ENCODE measurements at places on chromosomes 3 and 15.

- DNase-seq = peak; percentile 62
Measured at GRCh38 chr3:158718490-158719170, 13.6 kb downstream of the RARRES1 start.

DNA sequence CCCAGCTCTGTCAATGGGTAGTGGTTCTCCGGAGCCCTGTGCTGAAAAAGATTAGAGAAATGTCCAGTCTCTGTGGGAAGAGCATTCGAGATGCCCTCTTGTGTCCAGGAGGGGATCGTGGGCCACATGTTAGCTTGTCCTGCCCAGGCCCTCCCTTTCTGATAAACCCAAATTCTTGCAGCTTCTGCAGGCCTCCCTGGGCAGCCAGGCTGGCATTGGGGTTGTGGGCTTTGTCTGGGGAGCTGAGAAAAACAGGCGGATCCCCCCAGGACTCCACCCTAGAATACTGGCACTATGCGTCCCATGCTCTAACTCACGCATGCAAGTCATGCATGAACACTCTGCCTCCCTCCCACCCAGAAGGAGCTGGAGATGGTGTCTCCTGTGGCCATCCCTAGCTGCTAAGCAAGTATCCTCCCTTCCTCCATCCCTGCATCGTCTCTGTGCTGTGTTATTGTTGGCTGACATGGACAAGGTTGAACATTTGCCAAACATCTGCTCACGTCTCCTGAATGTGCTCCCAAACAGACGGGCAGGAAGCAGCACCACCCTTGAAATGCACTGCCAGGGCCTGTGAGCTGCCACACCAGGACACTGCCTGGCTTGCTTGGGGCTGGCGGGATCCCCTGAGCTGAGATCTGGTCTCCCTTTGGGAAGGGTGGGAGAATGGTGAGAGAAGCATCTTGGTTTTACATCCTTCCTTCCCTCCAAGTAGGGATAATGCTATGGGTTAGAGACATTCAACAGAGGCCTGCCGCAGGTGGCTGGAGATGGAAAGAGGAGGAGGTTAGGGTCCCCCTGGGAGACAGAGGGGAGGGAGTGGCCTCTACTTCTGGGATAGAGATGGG lies 26.5 kb downstream of the CFAP161 start:
- DNase-seq = peak; percentile 90

- no peak for DNase-seq
Measured at GRCh38 chr3:32951410-32951811, at the start of gene CCR4. TSS of gene CCR4 (plus strand) at chr3:32951644. CDS start at chr3:32953423, 1,779 bp downstream.

DNA sequence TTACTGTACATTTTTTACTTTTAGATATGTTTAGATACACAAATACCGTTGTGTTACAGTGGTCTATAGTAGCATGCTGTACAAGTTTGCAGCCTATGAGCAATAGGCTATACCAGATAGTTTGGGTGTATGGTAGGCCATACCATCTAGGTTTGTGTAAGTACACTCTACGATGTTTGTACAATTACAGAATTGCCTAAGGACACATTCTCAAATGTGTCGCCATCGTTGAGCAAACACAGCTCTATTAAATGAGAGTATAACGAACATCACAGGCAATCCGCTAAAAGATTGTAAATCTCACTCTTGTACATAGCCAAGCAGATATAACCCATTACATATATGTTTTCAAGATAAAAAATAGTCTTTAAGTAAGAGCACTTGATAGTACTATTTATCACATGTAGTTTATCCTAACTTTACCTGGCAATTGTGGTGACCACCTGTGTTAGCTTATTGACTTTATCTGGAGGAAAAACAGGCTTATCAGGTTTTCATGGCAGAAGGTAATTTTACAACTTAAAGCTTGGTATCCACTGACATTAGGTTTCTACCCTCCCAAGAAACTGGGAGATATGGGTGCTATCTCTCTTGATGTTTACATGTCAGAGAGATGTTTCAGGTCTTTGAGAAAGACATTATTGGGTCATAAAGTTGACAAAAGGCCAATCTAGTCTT lies 898.7 kb downstream of the NSUN3 start:
- DNase-seq = no peak

- no peak for DNase-seq
Measured at GRCh38 chr15:64134345-64134829, 17.1 kb upstream of the SNX22 start.

DNA sequence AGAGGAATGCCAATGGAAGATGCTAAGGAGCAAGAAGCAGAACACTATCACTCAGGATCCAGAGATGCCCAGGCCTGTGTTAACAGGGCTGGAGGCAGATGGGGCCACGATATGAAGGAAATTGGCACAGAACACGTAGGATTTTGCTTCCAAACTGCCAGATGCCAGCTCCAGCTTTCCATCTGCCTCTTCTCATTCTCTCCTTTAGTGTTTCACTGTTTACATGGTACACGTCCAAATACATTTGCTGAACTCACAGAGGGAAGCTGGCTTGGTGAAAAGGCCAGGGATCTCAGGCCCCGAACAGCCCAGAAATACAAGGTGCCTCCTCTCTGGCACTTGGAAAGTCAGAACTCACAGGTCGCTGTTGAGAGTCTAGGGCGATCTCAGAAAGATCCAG lies 187.0 kb downstream of the NTRK3 start:
- DNase-seq = no peak

DNA sequence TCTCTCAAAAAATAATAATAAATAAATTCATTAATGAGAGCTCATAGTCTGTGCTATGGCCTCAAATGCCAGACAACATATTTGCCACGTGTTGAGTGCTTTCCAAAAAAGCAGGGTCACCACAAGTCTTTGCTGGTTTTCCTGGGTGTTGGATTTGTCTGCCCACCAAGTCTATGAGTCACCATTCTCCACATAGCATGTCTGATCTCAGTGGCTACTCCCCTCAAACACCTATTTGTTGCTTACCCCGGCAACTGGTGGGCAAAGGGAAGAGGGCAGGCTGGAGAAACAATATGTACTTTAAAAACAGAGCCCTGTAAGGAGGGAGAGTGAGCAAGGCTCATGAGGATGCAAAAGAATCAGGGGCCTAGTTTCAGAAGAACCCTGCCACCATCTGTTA lies 120.0 kb upstream of the ARRDC4 start:
- no peak for DNase-seq

DNA sequence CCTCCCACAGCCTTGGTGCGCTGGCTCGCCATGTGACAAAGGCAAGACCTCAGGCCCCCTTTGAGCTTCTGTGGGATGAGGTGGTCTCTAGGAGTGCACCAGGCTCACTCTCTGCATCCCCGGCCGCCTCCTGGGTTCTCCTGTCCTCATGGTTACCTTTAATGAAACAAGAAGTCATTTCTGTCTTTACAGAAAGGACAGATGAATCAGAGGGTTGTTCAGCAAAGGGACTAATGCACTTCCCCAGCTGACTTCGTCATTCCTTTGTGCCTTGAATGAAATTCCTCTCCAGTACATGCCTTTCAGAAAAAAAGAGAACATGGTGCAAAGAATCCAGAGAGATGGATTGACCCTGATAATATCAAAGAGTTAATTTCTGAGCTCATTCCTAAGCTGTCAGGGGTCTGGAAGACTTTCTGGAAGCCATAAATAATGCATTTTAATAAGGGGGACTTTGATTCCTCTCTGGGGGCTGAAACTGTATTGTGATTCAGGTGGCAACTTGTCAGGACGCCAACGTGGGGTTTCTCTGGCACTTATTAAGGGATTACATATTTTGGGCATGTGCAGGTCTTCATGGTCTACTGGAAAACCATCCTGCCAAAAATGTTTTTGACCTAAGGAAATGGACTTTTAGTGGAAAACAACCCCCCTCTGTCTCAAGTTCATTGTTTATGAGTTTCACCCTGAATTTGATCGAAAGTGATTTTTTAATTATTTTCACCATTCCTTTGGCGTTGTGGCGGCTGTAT lies 122.7 kb downstream of the FBLN2 start:
- DNase-seq = no peak

DNA sequence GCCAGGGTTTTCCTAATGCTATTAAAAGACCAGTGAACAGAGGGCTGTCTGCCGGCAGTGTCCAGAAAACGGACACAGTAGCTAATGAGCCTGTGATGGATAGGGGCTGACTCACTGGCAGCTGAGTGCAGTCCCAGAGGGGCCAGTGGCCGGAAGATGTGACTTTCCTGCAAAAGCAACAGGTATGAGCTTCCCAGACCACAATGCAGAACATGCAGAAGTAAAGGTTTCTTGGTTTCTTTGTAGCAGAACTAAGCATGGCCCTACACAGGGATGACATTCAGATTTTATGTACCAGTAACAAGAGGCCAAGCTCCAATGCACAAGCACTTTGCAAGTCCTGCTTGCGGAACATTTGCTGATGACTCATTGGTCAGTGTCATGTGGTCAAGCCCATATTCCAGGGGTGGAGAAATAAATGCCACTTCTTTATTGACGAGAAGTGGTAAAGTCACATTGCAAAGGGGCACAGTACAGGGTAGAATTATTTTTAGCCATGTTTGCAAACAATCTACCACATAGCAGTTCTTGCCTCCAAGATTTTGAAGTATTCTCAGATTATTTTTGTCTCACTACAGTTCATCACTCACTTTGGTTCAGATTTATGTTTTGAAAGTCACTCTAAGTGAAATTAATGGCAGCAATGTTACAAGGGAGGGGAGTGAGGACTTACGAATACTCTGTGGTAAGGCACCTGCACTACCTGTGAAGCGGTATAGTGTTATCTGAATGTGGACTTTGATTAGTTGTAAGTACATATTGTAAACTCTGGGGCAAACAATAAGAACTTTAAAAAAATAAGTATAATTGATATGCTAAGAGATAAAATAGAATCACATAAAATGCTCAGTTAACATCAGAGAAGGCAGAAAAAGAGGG lies 263.3 kb downstream of the ABHD5 start:
- DNase-seq = no peak

DNA sequence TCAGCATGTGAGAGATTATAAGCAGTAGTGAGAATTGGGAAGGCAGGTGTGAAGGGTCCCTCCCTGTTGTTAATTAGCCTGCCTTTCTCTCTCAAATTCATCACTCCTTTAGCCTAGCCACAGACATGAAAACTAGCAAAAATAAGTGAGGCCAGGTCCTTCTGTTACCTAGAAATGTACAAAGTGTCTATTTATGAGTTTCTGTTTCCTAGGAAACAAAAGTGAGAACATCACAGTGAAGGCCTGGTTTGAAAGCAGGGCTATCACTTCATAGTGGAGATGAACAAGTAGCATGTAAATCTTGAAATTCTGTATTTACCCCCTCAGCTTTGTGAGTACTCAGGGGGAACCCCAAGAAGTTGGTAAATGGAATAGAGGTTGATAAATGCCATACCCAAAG lies 78.2 kb upstream of the UMPS start:
- no peak for DNase-seq

DNA sequence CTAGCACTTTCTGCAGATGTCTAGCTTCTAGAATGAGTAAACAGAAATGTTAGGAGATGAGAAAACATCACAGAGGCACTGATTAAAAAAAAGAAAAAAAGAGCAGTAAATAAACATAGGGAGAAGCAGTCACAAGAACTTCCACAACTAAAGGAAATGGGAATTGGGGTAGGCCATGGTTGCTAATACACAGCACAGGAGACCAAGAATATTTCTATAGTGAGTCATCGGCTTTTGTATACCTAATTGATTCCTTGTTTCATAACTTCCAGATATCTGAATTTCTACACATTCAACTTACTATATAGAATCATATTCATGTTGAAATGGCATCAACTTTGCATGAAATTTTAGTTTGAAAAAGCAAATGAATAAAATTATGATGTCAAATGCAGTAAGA lies 47.3 kb upstream of the TCF12 start:
- DNase-seq = no peak

GRCh38 chr15:85913461-85913860 lies 118.7 kb upstream of the KLHL25 start:
- DNase-seq = no peak

- DNase-seq = peak; percentile 70
Measured at GRCh38 chr15:90315278-90315982, 36.7 kb upstream of the ZNF774 start.

- DNase-seq = no peak
Measured at GRCh38 chr3:13013566-13013965, 59.7 kb downstream of the IQSEC1 start.

GRCh38 chr15:52013151-52013791 lies 5.7 kb upstream of the MAPK6 start:
- DNase-seq = no peak

Data from right hindlimb (tissue), 1 donor.